ENCODE measurements at places on chromosomes 7 and 10.

DNA sequence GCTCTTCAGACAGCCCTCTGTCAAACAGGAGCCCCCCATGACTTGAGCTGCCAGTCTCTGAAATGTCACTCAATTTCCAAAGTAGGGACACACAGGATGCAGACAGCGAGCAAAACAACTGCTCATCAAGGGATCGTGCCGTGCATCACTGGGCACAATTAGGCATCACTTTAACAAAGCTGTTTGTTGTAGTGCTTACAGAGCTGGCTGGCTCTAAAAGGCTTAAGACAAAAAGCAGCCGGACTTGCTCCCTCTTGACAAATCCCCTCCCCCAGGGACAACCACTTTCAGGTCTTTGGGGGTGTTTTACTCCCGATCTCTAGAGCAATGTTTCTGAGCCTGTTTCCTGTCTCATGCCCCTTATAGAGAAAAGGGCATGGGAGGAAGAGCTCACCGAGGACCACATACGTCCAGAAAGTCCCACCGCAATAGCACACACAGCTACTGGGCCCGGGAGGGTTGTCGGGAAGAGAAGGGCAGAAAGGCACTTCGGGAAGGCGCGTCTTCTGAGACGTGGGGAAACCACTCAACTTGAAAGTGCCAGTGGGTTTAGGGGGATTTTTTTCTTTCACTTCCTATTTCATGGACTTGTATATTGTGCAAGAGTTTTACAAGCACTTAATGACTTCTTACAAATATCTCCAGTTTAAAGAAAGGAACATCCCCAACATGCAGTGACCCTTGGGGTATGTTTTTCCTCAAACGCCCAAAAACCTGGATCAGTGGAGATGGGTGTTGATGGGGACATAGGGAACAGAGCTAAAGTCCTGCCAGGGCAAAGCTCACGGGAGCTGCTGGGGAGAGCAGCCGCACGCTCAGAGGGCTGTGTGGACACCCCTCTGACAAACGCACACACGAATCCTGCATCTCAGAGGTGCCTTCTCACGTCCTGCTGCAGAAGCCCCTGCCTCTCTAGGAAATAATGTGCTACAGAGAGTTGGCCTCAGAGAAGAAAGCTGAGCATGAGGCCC, 27.1 kb downstream of the LRRC20 start:
- H3K27me3 ChIP-seq, result no peaks in the 10 kb centered on the region
- H3K4me3 ChIP-seq, result no peak overlapping the region
- no peaks in the 10 kb centered on the region for H3K36me3 ChIP-seq

DNA sequence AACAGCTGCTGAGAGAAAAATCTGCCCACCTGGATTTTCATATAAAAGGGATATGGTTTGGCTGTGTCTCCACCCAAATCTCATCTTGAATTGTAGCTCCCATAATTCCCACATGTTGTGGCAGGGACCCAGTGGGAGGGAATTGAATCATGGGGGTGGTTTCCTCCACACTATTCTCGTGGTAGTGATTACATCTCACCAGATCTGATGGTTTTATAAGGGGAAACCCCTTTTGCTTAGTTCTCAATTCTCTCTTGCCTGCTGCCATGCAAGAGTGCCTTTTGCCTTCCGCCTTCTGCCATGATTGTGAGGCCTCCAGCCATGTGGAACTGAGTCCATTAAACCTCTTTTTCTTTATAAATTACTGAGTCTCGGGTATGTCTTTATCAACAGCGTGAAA, 20.8 kb upstream of the MKI67 start:
- no peaks in the 10 kb centered on the region for H3K36me3 ChIP-seq
- H3K27me3 ChIP-seq, result no peaks in the 10 kb centered on the region
- no peak for DNase-seq
- no peak overlapping the region for H3K27ac ChIP-seq

- no peaks in the 10 kb centered on the region for H3K27me3 ChIP-seq
- H3K4me3 ChIP-seq, result no peak overlapping the region
These were observed 289.9 kb upstream of the LRGUK start for GRCh38 chr7:133837224-133837623.

- no peak overlapping the region for H3K4me3 ChIP-seq
- no peaks in the 10 kb centered on the region for H3K4me1 ChIP-seq
These were observed 260.1 kb downstream of the BMPER start for GRCh38 chr7:34165466-34165865.

DNA sequence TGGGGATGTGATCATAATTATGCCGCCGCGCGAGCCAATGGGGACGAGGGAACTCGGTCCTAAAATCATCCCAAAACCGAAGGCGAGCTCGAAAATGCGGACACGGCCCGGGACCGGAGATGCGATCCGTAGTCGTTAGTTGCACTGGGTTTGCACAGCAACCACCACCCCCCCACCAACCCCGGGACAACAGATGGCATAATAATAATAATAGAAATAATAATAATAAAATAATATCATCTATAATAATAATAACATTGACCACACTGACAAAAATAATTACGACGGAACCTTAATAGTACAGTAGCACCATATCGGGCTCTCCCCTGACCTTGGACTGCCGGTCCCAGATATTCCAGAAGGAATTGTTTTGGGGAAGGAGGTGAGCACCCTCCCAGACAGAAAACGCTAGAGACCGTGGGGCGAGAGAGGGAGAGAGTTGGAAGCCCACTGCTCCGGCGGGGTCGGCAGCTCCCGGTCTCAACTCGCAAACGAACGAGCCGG, 1.1 kb upstream of the EMX2 start:
- peaks cover 85% of the 10 kb centered on the region for H3K27me3 ChIP-seq
- H3K4me3 ChIP-seq, result no peak overlapping the region
- peaks cover 12% of the 10 kb centered on the region for H3K4me1 ChIP-seq
- no peaks in the 10 kb centered on the region for H3K36me3 ChIP-seq
- no peak overlapping the region for H3K27ac ChIP-seq

DNA sequence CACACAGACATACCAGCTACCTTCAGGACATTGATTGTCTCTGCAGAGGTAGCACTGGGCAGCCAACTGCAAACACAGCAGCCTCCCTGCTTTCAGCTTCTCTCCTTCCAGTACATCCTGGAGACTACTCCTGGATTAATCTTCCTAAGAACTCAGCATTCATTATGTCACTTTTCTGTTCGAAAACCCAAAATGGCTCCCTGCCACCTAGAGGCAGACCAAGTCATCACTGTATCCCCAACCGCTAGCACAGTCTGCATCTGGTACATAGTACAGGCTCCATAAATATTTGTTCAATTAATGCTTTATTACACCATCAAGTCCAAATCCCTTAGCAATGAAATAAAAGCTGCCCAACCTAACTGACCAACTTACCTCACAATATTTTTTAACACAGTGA, 5.0 kb upstream of the SEC31B start:
- peaks cover 22% of the 10 kb centered on the region for H3K4me1 ChIP-seq
- no peak for DNase-seq
- peaks cover 28% of the 10 kb centered on the region for H3K36me3 ChIP-seq
- no peak overlapping the region for H3K4me3 ChIP-seq
- H3K27ac ChIP-seq, result no peak overlapping the region

- no peak overlapping the region for H3K27ac ChIP-seq
- H3K4me1 ChIP-seq, result no peaks in the 10 kb centered on the region
- no peak for DNase-seq
- H3K4me3 ChIP-seq, result no peak overlapping the region
- H3K36me3 ChIP-seq, result no peaks in the 10 kb centered on the region
These were observed 5.1 kb upstream of the TBX20 start for GRCh38 chr7:35258868-35259522.

DNA sequence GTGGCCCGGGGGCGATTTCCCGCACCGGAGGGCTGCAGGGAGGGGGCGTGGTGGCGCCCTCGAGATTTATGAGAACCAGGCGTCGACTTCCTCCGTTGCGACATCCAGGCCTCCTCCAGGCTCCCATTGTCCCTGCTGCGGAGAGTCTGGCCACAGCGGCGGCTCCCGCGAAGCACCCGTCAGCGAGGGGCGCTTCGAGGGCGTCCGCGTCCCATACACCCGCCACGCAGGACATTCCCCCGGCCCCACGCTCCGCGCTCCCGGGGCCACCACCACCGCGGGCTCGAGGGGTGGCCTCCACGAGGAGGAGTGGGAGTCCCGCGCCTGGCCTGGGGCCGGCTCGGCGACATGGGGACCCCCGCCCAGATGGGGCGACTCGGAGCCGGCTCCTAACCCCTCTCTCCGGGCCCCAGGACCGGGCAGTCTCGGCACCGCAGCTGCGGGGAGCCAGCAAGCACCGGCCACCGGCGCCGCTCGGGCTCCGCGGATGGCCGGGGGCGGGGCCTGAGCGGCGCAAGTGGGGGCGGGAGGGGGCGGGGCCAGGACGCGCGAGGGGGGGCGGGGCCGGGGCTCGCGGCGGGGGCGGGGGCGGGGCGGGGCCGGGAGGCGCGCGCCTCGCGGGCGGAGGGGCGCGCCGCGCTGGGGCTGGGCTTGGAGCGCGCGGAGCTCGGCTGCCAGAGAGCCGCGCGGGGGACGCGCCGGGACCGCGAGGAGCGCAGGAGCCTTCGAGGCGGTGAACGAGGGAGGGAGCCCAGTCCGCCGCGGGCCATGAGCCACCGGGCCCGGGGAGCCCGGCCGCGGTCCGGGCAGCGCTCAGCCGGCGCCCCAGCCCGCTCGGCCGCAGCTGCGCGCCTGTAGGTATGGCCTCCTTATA, at the start of gene SH2B2:
SH2B2 (plus strand) TSS at position 632 of the 874 bp plus-strand sequence. CDS start 13,683 bp downstream, outside the sequence.
- H3K4me1 ChIP-seq, result peaks cover 33% of the 10 kb centered on the region
- H3K36me3 ChIP-seq, result no peaks in the 10 kb centered on the region
- peaks cover 2% of the 10 kb centered on the region for H3K27me3 ChIP-seq
- peak; percentile 53 for DNase-seq
- peak within 1 kb of the TSS; percentile 66 for H3K4me3 ChIP-seq

DNA sequence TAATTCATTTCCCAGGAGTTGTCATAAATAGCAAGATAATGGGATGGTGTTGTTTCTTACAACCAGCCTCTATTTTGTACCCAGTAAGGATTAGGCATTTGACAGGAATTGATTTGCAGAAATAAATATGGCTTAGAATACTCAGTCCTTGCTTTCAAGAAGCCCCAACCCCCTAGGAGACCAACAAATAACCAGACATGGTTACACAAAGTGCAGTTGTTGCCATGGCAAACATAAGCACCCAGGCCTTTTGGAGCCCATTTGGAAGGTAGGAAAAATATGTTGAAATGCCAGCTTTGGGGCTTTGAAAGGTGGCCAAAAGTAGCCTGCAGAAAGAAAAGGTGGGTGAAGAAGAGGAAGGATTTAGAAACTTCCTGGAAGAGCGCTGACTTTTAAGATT, 397.5 kb downstream of the CDC14C start:
- H3K4me3 ChIP-seq, result no peak overlapping the region
- no peaks in the 10 kb centered on the region for H3K27me3 ChIP-seq
- no peaks in the 10 kb centered on the region for H3K36me3 ChIP-seq
- no peak overlapping the region for H3K27ac ChIP-seq
- no peaks in the 10 kb centered on the region for H3K4me1 ChIP-seq
- no peak for DNase-seq

GRCh38 chr7:51128545-51129435, 187.8 kb downstream of the COBL start:
- no peaks in the 10 kb centered on the region for H3K4me1 ChIP-seq
- DNase-seq, result no peak
- peaks cover 10% of the 10 kb centered on the region for H3K36me3 ChIP-seq
- H3K27me3 ChIP-seq, result no peaks in the 10 kb centered on the region

GRCh38 chr10:33334153-33334804, at the start of gene NRP1:
NRP1 (minus strand) TSS chr10:33334667; CDS start chr10:33334382, 285 bp downstream.
- peaks cover 3% of the 10 kb centered on the region for H3K27me3 ChIP-seq
- H3K4me3 ChIP-seq, result peak within 1 kb of the TSS; percentile 81
- no peaks in the 10 kb centered on the region for H3K36me3 ChIP-seq

GRCh38 chr7:81519886-81520285, 250.0 kb downstream of the HGF start:
- no peak overlapping the region for H3K27ac ChIP-seq
- no peak overlapping the region for H3K4me3 ChIP-seq
- H3K27me3 ChIP-seq, result no peaks in the 10 kb centered on the region
- DNase-seq, result no peak

DNA sequence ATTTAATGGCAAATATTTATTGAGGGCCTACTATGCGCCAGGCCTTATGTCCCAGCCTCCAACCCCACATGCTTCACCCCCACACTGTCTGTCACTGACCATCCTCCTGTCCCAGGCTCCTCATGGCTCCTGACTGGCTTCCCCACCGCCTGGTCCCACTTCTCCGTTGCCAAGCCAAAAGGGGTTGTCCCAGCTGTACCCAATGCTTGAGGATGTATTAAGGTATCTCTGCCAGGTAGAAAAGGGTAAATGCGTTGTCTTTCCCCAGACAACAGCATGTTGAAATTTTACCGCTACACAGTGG, 168.8 kb upstream of the FRMD4A start:
- no peak overlapping the region for H3K27ac ChIP-seq
- H3K27me3 ChIP-seq, result no peaks in the 10 kb centered on the region
- no peaks in the 10 kb centered on the region for H3K36me3 ChIP-seq
- no peaks in the 10 kb centered on the region for H3K4me1 ChIP-seq
- no peak for DNase-seq

- peaks cover 11% of the 10 kb centered on the region for H3K4me1 ChIP-seq
- no peak overlapping the region for H3K27ac ChIP-seq
- H3K27me3 ChIP-seq, result no peaks in the 10 kb centered on the region
- DNase-seq, result no peak
These were observed 81.6 kb upstream of the SP4 start for GRCh38 chr7:21346297-21346696.

- H3K36me3 ChIP-seq, result peaks cover 20% of the 10 kb centered on the region
- no peak overlapping the region for H3K4me3 ChIP-seq
- H3K4me1 ChIP-seq, result no peaks in the 10 kb centered on the region
- H3K27me3 ChIP-seq, result no peaks in the 10 kb centered on the region
- no peak overlapping the region for H3K27ac ChIP-seq
These were observed 31.3 kb upstream of the FOXL3 start for GRCh38 chr7:258476-259190.

DNA sequence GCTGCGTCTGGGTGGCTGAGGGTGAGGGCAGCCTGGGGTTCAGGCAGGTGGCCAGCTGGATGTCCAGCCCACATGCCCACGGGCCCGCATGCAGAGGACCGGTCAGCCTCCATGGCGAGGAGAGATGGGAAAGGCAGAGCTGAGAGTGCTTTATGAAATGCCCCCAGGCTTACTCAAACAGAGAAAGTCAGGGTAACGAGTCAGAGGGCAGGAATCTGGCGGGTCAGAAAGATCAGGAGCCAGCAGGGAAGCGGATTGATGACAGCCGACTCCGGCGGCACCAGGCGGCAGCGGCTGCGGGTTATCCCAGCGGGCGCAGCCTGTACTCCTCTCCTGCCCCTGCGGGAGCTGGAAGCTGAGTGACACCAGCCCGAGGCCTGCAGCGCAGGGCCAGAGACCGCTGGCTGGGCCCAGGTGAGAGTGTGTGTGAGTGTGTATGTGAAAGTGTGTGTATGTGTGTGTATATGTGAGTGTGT, 13.4 kb downstream of the SLC13A4 start:
- H3K4me1 ChIP-seq, result peaks cover 13% of the 10 kb centered on the region
- no peaks in the 10 kb centered on the region for H3K36me3 ChIP-seq
- H3K27ac ChIP-seq, result no peak overlapping the region
- H3K27me3 ChIP-seq, result peaks cover 42% of the 10 kb centered on the region
- DNase-seq, result peak; percentile 6
- H3K4me3 ChIP-seq, result no peak overlapping the region

DNA sequence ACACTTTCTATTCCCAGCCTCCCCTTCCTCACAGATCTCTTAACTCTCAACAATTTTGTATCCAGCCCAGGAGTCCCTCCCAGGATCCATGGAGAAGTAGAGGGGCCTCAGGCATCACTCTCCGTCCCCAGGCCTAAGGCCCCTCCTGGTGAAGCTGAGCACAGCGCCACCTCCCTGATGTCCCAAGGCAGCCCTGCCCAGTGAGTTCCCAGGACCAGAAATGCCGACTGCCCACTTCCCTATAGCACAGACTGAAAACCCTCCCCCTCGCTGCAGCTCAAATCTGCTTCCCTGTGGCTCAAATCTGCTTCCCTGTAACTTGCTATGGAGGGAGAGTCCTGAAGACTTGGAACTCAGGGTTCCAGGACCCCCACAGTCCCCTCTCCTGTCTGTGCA, 35.6 kb downstream of the YKT6 start:
- no peak overlapping the region for H3K4me3 ChIP-seq
- DNase-seq, result no peak
- H3K4me1 ChIP-seq, result no peaks in the 10 kb centered on the region
- H3K27me3 ChIP-seq, result peaks cover 87% of the 10 kb centered on the region
